ENCODE measurements at places on chromosomes 3 and 15.

DNA sequence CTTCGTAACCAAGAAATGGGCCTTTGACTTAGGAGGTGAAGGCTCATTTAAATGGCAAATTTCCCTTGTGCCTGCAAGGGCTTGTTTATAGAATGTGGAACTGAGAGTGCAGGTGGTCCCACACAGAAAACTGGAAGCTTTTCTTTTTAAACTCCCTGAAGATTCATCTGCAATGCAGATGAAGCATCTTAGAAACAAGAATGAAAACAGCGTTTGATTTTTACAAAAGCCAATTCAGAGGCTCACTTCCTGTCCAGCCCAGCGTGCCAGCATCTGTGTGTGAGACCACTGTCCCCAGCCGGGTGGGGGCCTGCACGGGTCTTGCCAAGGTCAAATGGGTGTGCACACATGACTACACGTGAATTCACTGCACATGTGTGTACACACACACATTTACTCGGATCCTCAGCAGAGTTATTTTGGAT lies 94.7 kb downstream of the LINGO1 start:
- DNase-seq, result no peak

DNA sequence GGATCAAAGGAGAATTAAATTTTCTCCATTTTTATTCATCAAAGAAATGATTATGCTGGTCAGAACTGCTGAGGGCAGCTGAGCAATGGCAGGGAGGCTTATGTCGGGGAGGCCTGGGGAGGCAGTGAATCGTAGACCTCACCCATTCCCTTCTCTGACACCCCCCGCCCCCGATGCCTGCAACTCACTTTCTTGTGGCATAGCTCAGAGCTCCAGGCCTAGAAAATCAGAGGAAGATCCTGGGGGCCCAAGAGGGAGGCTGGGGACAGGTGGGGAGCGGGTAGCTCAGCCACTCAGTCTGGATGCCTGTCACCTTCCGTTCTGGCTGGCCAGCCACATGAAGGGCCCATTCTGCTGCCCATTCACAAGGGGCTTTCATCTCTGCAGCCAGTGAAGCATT lies 1.1 kb upstream of the DNAH1 start:
- no peak for DNase-seq

- peak; percentile 68 for DNase-seq
Measured at GRCh38 chr3:149969940-149970715, 567 bp downstream of the PFN2 start.

DNA sequence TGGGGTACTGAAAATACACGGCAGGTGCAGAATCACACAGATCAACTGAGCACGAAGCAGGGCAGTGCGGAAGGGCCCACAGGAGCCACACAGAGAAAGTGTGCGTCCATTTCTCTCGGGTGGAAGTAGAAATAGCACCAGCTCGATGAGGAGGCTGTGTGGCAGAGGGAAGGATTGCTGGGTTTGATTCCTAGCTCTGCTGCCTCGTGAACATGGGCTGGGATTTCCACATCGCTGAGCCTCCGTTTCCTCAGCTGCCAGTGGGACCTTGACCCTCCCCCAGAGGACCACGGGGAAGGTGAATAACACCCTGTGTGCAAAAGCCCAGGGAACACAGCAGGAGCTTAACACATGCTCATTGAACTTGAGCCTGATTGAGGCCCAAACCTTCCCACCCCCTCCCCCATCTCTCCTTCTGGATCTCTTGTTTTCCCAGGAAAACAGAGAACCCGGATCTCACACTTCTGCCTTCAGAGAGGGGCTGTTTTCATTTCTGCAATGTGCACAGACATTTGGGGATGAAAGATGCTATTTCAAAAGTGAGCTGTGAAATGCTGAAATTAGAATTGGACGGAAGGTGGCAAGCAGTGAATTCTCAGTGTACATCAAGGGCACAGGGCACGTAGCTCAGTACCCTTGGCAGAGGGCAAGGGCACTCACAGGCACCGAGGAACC lies 38.4 kb downstream of the ABTB1 start:
- no peak for DNase-seq

DNA sequence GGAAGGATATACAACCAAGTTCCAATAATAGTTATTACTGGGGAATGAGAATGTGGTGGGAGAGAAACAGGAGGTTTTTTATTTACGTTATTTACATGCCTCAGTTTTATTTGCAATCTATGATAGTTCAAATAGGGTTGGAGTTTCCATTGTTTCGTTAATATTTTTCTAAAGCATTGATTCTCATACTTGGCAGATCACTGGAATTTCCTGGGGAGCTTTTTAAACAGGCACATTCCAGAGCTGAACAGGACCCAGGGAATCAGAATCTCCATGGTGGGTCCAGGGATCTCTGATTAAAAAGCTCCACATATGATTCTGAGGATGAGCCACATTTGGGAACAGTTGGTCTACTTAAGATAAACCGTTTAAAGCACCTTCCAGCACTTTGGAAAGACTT lies 123.9 kb downstream of the IL20RB start:
- DNase-seq, result no peak

GRCh38 chr3:101962055-101962454 lies 112.7 kb downstream of the NFKBIZ start:
- DNase-seq, result no peak

DNA sequence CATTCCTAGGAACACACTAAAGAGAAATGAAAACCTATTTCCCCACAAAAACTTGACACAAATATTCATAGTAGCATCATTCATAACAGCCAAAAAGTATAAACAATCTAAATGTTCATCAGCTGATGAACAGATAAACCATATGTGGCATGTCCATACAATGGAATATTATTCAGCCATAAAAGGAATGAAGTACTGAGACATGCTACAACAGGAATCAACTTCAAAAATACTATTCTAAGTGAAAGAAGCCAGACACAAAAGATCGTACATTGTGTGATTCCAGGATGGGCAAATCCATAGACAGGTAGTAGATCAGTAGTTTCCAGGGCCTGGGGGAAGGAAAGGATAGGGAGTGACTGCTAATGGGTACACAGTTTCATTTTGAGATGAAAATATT lies 118.0 kb downstream of the GSK3B start:
- DNase-seq, result no peak

DNA sequence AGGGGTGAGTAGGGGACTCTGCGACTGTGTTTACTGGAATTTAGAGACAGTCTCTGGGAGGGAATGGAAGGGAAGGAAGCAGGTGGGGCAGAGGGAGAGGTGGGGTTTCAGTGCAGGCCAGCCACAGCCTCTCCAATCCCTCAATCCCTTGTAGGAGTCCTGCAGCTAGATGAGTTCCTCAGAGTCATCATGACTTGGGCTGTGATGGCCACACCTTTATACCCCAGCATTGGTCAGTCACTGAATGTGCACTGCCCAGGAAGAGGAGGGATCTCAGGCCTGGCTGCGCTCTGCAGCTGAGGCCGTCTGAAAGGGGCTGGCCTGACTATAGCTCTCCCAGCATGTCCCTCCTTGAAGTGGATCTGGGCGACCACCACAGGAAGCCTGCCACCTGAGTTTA lies 67.3 kb upstream of the GLCE start:
- no peak for DNase-seq

- no peak for DNase-seq
Measured at GRCh38 chr3:50381383-50381782, 22.1 kb upstream of the TMEM115 start.

DNA sequence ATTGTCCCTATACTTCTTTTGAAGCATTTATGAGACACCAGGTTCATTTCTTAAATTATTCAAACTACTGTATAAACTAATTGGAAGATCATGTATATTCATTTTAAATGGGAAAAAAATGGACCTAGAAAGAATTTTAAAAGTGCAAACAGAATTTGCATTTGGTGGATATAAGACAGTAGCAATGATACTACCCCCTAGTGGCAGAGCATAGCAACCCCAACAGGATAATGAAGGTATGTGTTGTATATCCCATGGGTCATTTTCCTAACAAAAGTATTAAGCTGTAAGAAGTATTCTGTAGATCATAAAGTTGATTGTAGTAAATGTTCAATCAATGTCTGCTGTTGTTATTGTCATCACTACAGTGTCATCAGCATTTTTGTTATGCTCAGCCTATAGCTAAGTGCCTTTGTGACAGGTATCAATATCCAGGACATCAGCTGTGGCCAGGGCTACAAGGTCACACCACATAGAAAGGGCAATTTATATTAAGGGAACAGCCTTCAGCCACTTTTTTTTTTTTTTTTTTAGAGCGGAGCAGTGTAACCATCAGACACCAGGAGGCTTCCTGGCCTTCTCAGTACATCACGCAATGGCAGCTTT lies 175.8 kb downstream of the FOXB1 start:
- peak; percentile 75 for DNase-seq

- no peak for DNase-seq
Measured at GRCh38 chr15:99909592-99910295, 176.5 kb upstream of the LYSMD4 start.

- DNase-seq, result no peak
Measured at GRCh38 chr15:25900901-25901300, 37.8 kb upstream of the ATP10A start.

DNA sequence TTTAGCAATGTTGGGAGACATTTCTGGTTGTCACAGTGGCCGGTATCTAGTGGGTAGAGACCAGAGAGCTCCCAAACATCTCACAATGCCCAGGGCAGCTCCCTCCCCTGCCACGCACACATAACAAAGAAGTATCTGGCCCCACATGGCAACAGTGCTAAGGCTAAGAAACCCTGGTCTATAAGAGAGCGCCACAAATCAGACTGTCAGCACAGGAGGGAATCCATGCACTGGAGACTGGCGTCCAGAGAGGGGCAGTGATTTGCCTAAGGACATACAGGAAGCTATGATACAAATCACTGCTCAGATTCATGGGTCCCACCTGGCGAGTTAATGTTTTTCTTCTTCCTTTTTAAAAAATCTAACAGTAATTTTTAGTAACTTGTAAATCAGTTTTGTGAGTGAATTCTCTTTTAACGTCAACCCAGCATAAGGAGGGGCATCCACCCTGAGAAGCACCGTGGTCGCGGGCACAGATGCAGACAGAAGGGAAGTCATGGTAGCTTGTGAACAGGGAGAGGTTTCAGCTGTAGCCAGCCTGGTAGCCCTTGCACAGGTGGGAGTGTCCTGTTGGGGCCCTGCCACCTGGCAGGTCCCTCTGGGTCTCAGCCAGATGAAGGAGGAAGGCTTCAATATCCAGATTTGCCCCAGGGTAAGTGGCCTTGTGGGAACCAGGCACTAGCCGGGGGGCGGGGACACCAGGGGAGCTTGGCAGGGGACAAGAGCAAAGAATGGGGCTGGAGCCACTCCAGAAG lies 8.7 kb downstream of the ISG20 start:
- no peak for DNase-seq

GRCh38 chr3:106140431-106140830 lies 271.6 kb upstream of the CBLB start:
- no peak for DNase-seq

DNA sequence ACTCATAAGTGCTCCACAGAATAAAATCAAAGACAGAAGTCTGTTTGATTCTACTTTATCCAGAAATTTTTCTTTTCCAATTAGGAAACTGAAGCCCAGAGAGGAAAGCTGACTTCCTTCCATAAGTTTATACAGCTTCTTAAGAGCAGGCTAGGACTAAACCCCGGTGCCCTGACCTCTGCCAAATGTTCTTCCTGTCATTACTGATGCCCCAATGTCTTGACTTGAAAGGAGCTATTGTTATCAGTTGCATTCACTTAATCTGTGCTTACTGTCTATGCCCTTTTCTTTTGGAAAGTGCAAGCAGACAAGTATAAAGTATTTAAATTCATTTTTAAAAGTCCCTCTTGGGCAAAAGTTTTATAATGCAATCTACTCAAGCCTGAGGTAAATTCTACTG lies 18.1 kb downstream of the CD200 start:
- DNase-seq, result no peak

GRCh38 chr15:36742696-36743095 lies 163.3 kb downstream of the CDIN1 start:
- no peak for DNase-seq

GRCh38 chr3:184486614-184487013 lies 75.0 kb upstream of the EPHB3 start:
- no peak for DNase-seq

DNA sequence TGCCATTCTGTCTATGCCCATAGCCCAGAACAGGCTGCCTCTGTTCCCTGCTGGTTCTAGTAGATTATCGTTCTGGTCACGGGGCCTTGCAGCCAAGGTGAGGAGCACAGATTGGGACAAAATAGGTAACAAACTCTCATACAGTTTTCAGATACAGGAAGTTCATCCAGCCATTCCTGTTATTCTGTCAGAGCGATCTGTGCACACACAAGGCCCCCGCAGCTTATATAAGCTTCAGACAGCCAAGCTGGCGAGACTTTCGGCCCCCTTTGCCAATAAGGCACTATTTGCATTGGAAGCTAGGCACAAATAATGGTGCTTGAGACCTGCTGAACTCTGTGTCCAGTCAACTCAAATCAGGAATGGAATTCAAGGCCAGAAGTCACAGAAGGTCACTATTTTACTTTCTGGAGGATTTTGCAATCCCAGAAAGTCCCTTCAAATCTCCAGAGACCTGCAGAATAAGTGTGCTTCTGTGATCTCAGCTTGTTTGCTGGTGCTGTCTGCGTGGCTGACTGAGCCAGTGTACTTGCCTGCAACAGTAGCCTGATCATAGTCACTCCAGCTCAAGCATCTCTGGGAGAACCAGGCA lies 69.4 kb downstream of the BFSP2 start:
- DNase-seq, result no peak

DNA sequence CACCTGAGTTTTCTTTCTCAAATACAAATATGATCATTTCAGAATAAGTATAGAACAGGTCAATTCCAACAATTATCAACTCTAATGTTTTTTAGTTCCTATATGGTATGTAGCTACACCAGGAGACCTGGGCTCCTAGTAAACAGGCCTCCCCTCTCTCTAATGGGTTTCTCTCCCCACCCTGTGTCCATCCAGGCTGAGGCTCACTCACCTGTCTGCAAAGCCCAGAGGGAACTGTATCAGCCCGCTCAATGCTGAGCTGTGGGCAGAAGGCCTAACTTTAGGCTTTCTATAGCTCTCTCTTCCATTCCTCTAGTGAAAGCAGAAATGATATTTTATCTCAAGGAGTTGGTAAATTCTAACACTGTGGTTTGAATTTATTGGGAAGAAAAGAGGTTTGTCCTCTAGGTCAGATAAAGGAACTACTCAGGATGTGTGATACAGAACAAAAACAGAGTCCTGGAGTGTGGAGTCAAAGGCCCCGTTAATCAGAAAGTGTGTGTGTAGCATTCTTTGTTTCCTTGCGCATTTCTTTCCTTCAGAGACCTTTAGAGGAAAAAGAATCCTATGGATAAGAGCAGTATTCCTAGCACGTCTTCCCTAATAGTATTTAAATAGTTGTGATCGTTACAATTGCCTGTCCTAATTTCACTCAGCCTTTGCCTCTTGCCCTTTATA lies 408.9 kb downstream of the PYDC2 start:
- DNase-seq, result no peak

DNA sequence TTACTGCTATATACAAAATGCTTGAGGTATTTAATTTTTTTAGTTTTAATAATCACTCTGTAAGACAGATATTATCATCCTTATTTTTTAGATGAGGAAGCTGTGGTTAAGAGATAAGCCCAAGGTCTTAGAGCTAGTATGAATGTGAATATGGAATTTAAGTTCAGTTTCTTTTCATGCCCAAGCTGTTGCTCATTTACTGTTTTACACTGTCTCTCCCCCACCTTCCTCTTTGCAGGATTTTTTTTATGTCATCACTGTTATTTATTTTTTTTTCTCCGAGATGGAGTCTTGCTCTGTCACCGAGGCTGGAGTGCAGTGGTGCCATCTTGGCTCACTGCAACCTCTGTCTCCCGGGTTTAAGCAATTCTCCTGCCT lies 22.5 kb downstream of the MAP2K5 start:
- DNase-seq, result no peak

GRCh38 chr15:78979456-78980320 lies 34.8 kb upstream of the CTSH start:
- DNase-seq, result peak; percentile 67
